Hematopoietic multipotent progenitor cell treated with erythropoietin and hydrocortisone succinate and interleukin-3 and kit ligand, for 17 days (in vitro differentiated cells): ENCODE measurements at places on chromosomes 5 and 9.

DNA sequence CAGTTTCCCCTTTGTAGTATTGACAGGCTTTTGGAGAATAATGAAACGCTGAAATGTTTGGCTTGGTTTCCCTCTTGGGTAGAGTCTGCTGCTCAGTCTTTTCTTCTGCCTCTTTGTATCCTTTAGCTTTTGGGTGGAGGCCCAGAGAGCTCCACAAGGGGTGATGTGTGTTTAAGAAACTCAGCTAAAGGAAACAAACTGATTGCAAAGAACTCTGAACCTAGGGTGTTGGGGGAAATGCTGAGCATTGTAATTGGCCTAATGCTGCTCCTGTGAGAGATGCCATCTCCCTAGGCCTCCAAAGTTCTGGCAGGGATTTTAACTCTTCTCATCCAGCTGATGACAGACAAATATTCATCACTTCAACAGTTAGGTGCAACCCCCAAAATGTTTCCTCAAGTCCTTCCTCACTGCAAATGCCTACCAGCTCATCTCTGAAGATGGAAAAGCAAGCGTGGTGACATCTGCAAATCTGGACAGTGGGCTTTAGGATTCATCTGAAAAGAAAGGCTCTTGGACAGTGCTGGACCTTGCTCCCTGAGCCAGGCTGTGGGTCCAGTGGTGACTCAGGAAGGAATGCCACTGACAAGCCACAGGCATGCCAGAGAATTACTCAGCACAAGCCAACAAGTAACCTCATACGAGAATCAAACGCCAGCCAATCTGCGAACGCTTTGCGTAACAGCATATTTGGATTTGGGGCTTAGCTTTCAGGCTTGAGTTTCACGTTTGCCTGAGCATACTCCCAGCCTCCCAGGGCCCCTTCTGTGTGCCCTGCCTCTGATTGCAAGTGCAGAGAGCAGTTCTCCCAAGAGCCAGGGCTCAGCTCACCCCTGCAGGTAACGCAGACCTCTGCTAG lies 30.5 kb upstream of the ZSWIM6 start:
- DNase-seq, result no peak

GRCh38 chr5:61280761-61281427 lies 51.2 kb upstream of the ZSWIM6 start:
- no peak for DNase-seq

GRCh38 chr5:59038798-59039295 lies 456.0 kb downstream of the RAB3C start:
- DNase-seq, result no peak

- no peak for DNase-seq
Measured at GRCh38 chr5:172707285-172708182, 63.5 kb downstream of the DUSP1 start.

DNA sequence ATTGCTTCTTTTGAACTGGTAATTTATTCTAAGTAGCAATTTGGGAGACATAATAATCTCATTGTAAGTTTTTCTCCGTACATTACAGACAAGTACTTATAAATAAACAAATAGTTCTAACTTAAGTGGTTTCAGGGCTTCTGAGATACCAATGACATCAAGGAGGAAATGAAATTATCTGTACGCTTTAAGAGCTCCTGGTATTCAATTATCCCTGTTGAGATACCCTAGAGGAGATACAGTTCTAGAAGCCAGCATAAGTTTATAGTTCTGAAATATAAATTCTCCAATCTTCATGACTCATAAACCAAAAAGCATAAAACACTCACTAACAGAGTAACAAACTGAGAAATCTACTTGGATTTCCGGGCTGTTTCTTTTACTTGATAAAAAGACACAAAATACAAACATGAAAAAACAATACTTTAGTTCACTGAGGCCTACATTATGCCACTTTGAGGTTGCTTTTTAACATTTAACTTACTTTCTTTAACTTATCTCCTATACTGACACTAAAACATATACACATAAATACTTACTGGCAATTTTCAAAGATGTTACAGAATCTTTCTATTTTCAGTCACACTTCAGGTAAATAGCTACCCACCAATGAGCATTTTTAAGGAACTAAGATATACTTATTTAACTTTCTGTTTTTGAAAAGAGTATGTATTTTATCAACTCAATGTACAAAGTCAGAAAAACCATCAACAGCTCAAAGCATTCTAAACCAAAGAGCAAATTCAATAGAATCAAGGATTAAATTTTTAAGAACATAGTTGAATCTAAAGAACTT lies 7.5 kb downstream of the DCTN4 start:
- no peak for DNase-seq

GRCh38 chr5:135304352-135305221 lies 94.4 kb downstream of the MACROH2A1 start:
- no peak for DNase-seq

DNA sequence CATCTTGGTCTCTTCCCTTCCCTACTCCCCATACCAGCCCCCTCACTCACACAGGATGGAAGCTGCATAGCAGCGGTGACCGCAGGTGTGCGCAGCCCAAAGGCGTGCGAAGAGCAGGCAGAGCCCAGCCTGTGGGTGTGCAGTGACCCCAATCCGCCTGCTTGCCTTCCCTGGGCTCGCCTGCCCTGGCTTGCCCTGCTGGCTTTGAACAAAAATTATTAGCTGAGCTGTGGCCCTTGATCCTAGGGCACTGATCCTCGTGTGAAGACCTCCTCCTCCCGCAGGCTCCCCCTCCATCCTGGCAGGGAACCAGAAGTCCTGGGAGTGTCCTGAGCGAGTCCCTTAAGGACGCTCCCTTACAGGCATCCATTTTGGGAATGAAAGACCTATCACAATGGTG lies 31.9 kb downstream of the MORN5 start:
- no peak for DNase-seq

DNA sequence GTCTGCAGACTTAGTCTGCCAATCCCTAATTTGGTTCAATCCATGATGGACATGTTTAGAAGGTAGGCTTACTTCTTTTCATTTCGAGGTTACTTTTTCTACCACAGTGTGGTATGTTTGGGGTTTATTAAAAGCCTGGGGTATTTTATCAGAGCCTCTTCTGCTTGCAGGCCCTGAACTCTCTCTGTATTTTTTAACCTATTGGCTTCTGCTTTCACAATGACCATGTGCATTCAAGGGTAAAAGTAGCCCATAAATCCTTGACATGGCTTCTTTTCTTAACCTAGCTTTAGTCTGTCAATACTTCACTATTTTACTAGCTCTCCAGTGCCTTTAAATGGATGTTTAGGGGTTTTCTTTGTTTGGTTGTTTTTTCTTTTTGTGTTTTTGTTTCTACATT lies 286.6 kb downstream of the FER start:
- no peak for DNase-seq

GRCh38 chr9:115000217-115000639 lies 69.8 kb upstream of the TNFSF8 start:
- DNase-seq, result no peak

DNA sequence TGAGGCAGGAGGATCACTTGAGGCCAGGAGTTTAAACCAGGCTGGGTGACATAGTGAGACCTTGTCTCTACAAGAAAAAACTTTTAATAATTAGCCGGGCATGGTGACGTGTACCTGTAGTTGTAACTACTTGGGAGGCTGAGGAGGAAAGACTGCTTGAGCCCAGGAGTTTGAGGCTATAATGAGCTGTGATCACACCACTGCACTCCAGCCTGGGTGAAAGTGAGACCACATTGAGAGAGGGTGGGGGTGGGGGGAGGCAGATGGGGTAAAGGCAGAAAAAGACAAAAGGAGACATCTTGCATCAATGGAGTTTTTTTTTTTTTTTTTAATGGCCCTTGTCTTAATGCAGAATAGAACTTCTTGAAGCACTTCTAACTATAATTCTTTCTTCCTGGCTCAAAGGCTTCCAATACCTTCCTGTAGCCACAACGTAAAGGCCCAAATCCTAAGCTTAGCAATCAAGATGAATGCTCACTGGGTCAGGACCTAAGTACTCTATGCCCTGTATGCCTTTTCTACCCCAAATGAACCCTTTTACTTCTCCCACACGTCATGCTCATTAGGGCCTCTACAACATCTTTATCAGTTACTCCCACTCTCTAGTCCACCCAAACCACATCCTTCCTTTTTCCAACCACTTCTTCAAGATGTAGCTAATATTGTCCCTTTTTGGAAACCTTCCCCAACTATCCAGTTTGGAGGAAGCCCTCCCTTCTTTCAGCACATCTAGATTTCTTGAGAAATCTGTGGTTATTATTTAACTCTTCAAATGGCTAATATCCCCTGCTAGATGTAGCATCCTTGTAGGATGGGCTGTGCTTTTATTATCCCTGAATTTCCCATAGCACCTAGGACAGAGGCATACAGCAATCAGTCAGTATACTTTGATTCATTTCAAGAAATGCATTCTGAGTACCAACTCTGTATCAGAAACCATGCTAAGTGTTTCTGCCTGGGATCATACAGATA lies 40.8 kb downstream of the CSF2 start:
- no peak for DNase-seq

- DNase-seq, result no peak
Measured at GRCh38 chr9:79800578-79800977, 228.8 kb downstream of the TLE4 start.

DNA sequence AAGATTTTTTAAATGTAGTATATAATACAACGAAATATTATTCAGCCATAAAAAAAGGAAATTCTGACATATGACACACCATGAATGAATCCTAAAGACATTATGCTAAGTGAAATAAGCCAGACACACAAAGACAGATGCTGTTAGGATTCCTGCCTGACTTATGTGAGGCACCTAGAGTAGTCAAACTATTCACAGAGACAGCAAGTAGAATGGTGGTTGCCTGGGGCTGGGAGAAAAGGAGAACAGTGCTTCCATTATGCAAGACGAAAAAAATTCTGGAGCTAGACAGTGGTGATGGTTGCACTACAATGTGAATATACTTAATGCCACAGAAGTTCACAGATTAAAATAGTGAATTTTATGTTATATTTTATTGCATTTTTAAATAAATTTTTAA lies 66.8 kb downstream of the SPOCK1 start:
- no peak for DNase-seq

DNA sequence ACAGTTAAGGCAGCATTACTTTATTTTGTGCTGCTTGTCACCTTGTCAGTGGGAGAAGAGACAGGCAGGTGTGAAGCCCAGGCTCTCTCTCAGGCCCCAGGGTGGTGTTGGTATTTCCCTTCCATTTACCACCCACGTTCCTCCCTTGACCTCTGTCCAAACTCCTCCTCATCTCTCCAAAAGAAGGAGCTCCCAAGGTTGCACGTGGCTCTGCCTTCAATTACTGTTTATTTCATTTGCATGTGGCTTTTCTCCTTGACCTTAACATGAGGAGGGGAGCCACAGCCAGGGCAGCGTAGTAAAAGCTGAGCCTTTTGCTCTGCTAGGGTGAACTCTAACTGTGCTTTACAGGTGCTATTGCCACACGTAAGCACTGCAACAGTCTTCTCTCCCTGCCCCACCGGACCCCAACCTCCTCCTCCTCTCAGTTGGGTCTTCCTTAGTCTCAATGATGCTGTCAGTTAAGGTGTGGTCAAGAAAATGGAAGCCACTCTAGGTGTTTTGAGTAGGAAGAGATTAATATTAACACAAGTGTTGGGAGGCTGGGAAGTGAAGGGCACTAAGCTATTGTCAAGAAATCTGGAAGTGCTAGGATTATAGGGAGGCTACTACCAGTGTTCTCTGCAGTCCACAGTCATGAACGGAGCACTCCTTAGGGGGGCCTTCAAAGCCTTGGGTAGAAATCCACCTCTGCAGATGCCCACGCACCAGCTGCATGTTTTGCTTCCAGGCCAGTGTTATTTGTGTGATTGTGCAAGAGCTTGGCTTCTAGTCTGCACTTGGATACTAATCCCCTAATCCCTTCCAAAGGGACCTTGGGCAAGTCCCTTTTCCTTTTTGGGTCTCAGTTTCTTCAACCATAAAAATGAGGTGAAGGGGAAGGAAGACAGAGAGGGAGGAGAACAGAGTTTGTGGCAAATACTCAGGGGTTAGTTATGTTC lies 3.9 kb upstream of the ALDH1B1 start:
- DNase-seq, result no peak

DNA sequence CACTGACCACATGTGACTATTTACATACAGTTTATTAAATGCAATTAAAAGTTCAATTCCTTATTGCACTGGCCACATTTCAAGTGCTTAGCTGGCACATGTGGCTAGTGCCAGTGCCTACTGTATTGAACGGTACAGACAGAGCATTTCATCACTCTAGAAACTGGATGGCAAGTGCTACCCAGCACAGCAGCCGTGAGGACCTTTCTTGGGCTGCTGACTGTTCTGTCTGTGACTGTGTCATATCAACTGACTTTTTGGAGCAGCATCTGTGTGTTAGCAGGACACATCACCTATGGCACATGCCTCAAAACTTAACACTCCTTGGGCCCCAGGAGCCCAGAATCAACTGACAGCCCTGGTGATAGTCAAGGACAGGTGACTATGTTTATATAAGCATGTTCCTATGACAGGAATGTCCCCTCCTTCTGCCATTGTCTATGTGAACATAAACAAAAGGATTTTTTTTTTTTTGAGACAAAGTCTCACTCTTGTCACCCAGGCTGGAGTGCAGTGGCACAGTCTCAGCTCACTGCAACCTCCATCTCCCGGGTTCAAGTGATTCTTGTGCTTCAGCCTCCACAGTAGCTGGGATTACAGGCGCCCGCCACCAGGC lies 8.9 kb downstream of the IRF1 start:
- DNase-seq, result no peak

DNA sequence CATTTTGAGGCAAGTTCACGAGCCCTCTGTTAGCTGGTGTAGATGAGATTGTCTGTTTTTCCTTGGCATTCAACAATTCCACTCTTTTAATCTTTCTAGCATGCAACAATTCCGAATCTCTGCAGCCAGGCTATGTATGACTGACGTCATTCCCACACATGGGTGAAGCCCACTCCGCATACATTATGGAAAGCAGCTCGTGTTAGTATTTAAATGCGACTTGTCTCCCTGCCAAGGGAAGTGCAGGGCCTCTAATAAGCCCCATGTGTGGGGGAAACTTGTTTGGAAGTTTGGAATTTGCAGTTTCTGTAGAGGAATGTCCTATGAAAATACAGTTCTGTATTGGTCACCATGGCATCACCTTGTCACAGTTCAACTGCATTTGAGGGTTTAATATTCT lies 146.0 kb upstream of the FBXL7 start:
- no peak for DNase-seq

GRCh38 chr9:106421772-106422171 lies 441.2 kb upstream of the ZNF462 start:
- DNase-seq, result no peak

GRCh38 chr9:78112004-78112403 lies 80.4 kb upstream of the GNAQ start:
- DNase-seq, result no peak

DNA sequence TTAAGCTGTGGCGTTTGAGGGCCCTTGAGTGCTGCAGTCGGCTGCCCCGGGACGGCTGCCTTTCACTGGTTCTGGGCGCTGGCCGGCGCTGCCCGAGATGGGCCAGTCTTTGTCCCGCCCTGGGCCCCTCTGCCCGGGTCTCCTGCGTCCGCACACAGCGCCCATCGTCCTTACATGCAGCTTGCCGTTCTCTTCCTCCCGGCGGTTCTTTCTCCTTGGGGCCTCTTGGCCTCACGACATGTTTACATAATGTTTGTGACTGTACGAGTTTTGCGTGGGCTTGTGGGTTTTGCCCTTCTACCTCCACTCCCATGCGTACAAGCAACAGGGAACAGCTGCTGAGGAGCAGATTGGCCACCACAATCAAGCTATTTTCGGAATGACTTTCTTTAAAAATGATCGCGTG lies 618 bp downstream of the TNPO1 start:
- peak; percentile 26 for DNase-seq
